ENCODE measurements at places on chromosomes 7 and 10.

- no peak for DNase-seq
These were observed 19.3 kb upstream of the MYH16 start for GRCh38 chr7:99253369-99253768.

- DNase-seq = no peak
These were observed 98.9 kb downstream of the LRMDA start for GRCh38 chr10:75530299-75530698.

DNA sequence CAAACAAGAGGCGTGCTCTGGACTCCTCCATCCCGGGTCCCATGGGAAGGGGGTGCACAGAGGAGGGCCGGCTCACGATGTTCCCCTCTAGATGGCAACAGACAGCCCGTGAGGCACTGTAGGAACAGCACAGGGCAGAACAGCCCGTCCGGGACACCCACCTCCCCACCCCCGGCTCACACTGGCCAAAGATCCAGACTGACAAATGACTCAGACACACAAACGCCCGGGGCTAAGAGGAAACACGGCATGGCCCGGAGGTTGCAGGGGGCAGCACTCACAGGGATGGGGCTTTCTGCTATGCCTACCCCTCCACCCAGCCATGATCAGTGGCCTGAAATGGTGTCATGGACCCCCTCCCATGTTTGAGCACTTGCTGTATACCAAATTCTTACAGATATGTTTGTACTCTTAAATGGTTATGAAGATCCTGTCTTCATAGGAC is 4.9 kb upstream of the ELN start:
- DNase-seq = no peak

DNA sequence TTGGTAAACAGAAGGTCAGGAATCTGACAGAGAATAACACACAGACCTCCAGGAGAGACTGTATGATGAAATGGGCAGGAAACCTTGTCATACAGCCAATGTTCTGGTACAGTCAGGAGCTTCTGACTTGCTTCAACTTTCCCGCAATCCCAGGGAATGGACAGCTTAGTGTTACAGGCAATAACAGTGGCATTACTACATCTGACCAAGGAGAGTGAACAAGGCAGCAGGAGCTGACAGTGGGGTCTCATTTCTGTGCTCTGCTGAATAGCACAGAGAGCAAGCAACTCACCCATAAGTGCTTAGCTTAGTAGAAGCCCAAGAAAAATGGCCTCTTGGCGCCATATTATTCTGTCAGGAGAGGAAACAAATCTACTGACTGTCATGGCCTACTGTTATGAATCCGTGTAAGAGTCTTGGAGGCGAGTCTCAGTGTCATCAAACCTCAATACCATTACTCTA is 186.2 kb upstream of the MTPN start:
- DNase-seq = no peak

GRCh38 chr10:129096065-129096984 is 370.7 kb upstream of the MGMT start:
- peak; percentile 93 for DNase-seq

GRCh38 chr7:77657427-77658224 is 38.6 kb upstream of the RSBN1L start:
- DNase-seq = peak; percentile 71

All from muscle of leg (tissue), 16 donors.